ENCODE measurements at places on chromosomes 1 and 21.

- DNase-seq: no peak
These were observed 15.6 kb upstream of the C21orf91 start for GRCh38 chr21:17834639-17835354.

DNA sequence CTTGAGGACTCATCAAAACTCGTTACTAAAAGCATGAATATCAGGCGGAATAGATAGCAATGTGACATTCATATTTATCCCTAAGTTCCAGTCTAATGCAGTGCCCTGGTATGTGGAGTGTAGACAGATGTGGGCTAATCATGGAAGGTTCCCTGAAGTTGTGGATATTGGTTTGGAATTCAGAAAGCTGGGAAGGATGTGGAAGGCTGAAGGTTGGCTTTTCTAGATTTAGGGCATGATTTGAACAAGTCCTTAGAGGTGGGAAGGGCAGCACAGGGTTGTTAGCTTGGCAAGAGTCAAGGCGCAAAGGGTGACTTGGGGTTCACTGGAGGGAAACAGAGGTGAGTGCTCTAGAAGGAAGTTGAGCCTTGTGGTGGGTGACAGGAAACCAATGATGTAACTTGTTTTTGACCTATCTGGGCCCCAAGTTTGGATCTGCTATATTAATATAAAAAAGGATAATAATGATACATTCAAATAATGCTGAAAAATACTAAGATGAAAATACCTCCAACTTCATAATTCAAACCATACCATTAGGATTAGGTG lies 21.9 kb downstream of the LGALS8 start:
- no peak for DNase-seq

GRCh38 chr1:232012773-232013386 lies 386.3 kb downstream of the DISC1 start:
- no peak for DNase-seq

GRCh38 chr1:23118957-23119792 lies 49.5 kb downstream of the LUZP1 start:
- DNase-seq: no peak

DNA sequence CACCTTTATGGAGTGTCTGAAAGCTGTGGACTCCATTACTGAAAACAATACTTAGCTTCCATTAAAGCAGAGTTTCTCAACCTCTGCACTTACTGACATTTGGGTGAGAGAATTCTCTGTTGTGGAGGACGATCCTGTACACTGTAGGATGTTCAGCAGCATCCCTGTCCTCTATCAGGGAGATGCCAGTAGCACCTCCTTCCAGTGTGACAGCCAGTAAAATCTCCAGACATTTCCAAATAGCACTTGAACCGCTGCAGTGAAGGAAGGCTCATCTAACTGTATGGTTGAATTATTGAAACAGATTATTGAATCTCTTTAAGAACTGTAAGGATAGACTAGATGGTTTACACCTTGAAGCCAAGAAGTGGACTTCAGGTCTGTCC lies 3.1 kb downstream of the PRDM2 start:
- DNase-seq: no peak

DNA sequence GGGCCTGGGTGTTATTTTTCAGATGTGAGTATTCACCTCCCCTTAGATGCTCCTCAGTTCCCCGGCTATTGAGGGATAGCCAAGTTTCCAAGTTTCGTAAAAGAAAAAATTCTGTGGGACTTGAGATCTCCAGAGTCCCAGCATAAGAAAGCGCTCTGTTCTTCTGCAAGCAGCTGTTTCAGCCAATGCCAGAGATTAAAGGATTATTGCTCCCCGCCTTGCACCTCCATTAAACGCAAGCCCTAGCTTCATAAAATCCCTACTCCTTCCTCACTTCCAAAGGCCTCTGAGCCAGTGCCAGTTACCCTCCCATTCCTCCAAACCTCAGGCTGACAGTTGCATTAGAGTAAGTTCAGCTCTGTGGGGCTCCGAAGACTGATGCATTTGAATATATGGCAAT lies 56.4 kb downstream of the CHIA start:
- DNase-seq: no peak

DNA sequence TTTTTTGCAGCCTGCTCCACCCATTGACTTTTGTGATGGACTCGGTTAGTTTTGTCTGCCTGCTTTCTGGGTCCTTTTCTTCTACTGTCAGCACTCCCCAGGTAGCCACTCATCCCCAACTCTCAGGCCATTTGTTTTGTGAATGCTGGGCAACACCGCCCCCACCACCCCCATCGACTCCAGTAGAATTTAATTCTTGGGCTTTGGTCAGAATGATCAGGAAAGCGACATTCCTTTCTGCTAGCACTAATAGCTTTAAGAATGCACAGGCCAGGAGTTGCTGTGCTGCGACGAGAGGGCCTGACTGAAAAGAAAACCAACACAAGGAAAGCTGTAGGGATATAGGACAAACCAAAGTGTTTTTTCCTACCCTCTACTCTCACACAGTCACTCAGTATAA lies 144.4 kb downstream of the CDC7 start:
- DNase-seq: no peak

DNA sequence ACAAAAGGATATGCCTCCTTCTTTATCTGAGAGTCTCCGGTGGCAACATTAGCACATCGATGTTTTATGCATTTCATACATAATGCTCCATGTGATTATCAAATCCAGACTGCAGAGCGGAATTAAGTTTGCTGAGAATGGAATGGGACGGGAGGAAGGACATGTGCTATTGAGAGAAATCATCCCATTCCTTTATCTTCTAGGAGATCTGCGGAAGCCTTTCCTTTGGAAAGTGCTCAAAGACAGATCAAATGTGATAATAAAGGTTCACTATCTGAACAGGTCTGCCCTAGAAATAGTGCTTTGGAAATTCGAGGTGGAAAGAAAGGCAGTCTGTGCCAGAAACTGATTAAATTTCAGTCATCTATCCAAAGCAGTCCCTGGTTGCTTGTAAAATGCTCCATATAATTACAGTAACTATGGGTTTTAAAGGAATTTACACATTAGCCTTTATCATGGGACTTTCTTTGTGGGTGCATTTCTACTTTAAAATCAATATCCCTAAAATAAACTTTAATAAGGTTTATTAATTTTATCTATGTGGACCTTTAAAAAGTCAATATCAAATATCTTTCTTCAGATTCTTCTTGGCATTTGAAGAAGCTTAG lies 473.5 kb upstream of the ADGRL2 start:
- DNase-seq: no peak

GRCh38 chr21:46057710-46058241 lies 40.1 kb upstream of the COL6A2 start:
- DNase-seq: no peak
